ENCODE measurements at places on chromosomes 3 and 15.
A peak's percentile ranks its signal among the peaks of the same experiment; 100 is the strongest.

DNA sequence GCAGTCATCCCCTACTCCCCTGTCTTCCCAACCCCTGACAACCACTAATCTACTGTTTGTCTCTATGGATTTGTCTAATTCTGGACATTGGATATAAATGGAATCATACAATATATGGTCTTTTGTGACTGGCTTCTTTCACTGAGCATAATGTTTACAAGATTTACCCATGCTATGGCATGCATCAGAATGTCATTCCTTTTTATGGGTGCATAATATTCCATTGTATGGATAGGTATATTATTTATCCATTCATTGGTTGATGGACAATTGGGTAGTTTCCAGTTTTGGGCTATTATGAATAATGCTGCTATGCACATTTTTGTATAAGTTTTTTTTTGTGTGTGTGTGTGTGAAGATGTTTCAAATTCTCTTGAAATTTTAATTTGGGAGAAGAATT lies 16.6 kb upstream of the TTBK2 start:
- no peak for DNase-seq

- no peak for DNase-seq
These were observed 54.9 kb upstream of the BNC1 start for GRCh38 chr15:83339396-83339795.

- peak; percentile 70 for DNase-seq
These were observed 39.1 kb downstream of the KLF13 start for GRCh38 chr15:31365655-31366127.

DNA sequence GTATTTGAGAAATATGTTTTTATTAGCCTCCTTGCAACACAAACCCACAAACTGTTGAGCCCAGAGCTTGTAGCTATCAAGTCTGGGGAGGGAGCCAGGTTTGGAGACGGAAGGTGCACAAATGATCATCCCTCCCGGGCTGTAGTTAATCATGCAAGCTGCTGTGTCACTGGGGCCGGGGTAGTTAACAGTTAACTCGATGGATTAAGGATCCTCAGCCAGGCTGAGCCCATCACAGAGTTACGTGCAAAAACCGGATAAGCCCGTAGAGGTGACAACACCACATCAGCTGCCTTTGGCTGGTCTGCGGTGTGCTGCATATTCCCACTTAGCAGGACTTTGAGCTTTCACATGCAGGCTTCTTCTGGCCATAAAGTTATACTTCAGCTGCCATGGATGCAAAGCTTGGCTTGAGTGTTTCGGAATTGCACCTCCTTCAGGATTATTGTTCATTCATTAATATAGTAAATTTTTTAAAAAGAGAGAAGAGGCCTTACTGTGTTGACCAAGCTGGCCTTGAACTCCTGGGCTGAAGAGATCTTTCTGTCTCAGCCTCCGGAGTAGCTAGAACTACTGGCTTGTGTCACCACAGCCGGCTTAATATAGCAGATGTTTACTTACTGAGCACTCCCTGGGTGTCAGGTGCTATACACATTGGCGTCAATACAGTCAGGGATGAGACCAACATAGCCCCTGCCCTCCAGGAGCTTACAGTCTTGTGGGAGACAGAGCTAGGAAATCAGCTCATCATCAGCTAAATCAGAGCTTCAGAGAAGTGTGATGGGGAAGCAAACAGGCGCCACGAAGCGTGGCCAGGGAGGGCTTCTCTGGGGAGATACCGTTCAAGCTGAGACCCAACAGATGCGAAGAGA lies 226.8 kb upstream of the BHLHE40 start:
- DNase-seq, result peak; percentile 81
